ENCODE measurements at places on chromosomes 3 and 15.

GRCh38 chr3:141308588-141309218, 59.6 kb upstream of the ZBTB38 start:
- no peak for DNase-seq

DNA sequence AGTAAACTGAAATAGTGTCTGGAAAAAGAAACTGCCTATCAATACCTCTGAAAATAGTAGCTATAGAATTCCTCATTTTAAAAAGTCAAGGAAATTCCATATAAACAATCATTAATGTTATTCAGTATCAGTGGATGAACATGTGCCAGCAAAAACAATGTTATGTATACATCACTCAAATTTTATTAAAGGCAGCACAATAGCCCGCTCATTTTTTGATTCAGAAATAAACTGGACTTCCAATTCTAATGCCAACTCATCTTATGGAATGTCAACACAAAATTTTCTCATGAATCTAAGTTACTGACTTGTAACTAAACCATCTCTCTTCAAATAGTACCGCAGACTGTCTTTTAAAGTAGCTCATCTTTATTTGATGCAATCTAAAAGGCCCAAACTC, 19.0 kb downstream of the THBS1 start:
- DNase-seq: no peak

- no peak for DNase-seq
Measured at GRCh38 chr3:37574177-37574943, 287.3 kb upstream of the CTDSPL start.

GRCh38 chr3:106176734-106177133, 307.9 kb upstream of the CBLB start:
- DNase-seq: no peak

GRCh38 chr3:154095832-154096421, 25.3 kb upstream of the ARHGEF26 start:
- DNase-seq: no peak

- no peak for DNase-seq
Measured at GRCh38 chr3:111369958-111370357, 172.0 kb upstream of the CD96 start.

DNA sequence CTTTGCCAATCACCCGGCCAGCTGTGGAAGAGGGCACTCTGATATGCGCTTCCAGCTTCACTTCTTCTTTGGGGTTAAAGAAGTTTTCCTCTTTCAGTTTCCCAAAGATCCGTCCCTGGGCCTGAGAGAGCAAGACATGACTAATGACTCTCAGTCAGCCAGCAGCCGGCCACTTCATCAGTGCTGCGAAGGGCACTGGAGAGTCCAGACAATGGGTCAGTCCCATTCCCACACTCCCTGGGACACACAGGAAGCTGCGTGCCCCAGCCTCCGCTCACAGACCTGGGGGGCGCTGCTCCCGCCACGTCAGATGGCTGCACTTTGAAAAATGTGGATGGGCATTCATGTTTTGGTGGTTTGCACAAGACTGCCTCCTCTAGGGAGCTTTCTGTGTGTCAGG, 63.3 kb downstream of the SENP2 start:
- DNase-seq: no peak

DNA sequence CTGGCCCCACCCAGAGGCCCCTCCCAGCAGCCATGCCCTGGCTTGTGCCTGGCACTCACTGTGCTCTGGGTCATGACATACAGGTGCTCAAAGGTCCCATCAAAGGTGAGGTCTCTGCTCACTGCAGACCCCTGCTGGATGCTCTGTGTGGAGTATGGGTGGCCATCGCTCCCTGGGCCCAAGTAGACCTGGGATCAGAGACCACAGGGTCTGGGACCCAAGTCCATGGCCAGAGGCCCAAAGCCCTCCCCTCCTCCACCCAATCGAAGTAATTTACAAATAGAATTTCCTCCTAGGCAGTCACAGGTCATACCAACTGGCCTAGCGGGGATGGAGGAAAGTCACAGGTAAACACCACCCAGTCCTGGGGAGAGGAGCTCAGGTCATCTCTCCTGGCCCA, 7.6 kb downstream of the PLXNB1 start:
- DNase-seq: no peak

DNA sequence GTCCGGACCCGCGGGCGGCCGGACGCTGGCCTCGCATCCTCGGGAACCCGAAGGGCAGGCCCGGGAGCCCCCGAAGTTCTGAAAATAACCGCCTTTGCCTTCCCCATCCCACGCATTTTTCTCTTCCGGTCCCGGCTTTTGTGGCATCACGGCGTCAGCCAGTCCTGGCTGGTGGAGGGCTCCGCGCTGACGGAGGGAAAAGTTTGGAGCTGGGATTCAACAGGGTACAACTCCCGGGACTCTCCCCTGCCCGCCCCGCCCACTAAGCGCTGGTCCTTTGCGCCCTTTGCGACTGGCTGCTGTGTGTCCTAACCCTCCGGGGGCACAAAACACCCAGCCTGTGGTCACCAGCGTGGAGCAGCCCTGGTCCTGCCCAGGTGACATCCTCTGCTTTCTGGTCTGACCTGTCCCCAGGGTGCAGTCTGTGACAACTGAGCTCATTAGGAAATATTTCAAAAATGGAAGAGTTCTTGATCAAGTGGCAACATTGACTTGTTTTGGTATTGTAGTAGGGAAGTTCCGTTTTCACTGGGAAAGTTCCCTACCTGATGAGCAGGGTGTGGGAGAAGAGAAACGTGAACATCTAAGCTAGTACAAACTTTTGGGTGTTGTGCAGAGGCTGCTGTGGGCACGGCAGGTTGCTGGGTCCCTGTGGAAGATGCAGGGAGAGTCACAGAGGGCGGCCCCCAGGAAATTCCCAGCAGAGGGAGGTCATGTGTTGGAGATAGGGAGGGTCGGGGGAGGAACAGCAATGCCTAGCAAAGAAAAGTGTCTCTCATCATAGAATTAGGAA, 775 bp downstream of the ARNT2 start:
- DNase-seq: no peak

- no peak for DNase-seq
Measured at GRCh38 chr3:16841904-16842271, 42.9 kb upstream of the PLCL2 start.

- no peak for DNase-seq
Measured at GRCh38 chr3:149247929-149248691, 26.5 kb upstream of the CP start.

DNA sequence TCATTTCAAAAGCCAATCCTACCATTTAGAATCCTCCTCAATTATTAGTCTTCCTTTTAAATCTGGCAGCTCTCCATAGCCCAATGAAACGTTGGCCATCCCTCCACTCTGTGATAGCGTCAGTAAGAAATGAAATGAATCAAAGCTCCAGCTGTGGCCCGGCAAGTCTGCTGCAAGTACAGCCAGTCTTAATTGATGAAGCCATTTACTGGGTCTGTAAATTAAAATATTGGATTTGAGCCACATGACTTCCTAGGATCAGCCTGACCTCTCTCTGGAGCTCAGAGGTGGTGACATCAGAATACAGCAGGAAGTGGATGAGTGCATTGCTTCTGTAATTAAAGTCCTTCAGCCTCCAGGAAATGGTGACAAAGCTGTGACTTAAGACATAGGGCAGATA, 347.0 kb upstream of the LMCD1 start:
- DNase-seq: no peak

- no peak for DNase-seq
Measured at GRCh38 chr3:182795389-182795782, 2.1 kb downstream of the ATP11B start.

DNA sequence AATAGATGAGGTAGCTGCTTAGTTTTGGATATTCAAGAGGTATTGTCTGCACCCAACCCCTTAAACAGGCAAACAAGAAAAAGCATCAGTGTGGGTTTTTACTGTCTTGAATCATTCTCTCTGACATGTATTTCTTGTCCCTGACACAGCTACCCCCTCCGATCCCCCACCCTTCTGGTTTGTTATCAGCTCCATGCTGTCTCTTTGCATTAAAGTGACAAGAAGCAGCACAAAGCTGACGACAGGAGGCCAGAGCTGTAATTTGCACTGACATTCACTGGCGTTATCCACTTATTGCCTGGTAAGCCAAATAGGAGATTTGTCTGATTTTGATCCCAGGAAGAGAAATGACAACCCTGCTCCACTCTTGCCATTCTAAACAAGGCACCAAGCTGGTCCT, 83.3 kb upstream of the SNRK start:
- DNase-seq: no peak

DNA sequence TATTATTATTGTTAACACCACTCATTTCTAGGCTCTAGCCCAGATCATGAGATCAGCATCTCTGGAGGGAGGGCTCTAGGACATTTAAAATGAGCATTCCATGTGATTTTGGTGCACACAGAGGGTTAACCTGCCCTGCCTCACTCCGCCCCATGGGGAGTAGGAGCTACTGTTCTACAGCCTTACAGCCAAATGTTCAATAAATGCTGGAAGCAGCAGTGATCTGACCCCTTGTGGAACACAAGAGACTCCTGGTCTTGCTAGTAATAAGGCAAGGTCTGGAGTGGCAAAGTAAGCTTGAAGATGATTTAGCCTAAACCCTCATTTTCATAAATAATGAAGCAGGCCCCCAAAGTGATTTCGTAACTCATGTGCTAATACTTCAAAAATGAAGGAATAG, 166.4 kb upstream of the EOMES start:
- no peak for DNase-seq

DNA sequence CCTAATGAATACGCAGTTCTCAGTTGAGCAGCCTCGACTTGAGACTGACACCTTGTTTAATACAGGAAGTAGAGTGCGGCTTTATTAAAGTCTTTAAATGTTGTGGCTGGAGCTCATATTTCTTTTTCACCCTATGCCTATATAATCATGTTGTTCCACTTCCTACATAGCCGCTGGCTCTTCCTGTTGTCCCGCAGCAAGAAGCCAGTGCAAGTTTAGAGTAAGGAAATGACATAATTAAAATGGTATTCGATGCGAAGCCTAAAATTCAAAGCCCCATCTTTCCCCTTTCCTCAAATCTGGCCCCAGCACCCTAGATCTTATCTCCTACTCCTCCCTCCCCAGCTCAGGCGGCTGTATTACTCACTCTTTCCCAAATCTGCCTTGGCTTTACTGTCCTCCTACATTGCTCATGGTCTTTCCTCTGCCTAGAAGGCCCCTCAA, 7.5 kb upstream of the PHLDB2 start:
- no peak for DNase-seq

DNA sequence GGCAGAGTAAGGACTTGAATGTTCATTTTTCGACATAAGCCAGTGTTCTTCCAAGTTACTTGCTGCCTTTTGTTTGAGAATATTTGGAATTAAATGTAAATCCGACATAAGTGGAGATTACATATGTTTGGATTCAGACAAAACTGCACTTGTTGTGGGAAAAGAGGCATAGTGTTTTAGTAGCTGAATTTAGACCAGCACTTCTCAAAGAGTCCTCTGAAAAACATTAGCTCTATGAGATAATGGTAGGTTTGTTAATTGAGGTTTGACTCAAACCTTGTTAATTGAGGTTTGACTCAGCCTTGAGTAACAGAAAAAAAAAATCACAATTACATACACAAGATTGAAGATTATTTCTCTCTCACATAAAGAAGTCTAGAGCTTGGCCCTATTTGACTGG, 132.5 kb downstream of the NSUN3 start:
- no peak for DNase-seq

- no peak for DNase-seq
Measured at GRCh38 chr15:90103701-90104329, 1.5 kb upstream of the IDH2 start.

GRCh38 chr15:90889313-90889730, 5.0 kb downstream of the FES start:
- DNase-seq: no peak

GRCh38 chr3:85821130-85821756, 862.5 kb downstream of the CADM2 start:
- no peak for DNase-seq

GRCh38 chr3:160801386-160802118, 45.5 kb downstream of the PPM1L start:
- DNase-seq: no peak

DNA sequence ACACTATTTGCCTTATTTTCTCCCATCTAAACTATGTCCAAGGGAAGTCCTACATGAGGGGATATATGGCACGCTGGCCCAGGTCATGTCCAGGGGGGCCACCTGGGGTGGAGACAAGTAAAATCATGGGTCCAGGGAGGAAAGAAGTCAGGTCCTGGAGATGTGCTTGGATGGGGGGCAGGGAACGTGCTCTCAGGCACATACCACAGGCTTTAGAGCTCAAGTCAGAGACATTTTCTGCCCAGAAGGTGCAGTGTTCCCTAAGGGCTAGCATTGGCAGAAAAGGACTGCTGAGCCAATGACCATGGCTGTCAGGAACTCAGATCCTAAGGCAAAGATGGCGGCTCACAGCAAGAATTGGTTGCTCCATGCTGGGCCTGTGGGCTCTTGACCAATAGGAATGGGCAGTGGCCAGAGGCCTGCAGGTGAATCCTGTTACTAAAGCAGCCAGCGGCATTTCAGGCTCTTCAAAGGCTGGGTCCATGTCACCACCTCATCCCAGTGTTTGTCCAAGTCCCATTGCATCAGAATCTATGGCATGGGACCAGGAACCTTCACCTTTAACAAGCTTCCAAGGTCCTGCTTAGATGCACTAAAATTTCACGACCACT, 175.0 kb downstream of the RPLP1 start:
- no peak for DNase-seq

GRCh38 chr3:195892105-195893043, 16.0 kb downstream of the TNK2 start:
- no peak for DNase-seq

GRCh38 chr3:78569804-78570203, 1198.0 kb downstream of the ROBO1 start:
- no peak for DNase-seq

DNA sequence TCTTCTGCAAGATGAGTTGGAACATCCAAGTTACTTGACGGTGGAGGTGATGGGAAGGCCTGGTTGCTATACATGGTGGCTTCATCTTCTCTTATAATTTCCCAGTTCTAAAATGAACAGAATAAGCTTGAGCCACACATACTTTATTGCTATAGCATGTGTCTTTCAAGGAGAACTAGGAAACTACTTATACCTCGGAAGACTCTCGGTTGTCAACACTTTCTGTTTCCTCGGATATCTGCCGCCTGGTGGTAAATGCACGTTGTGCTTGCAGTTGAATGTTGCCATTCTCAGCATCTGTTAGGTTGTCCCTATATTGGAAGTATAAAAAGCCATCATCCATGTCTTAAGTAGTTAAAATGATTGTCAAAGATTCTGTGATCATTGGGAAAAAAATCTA, 117.5 kb upstream of the PRTG start:
- DNase-seq: no peak

DNA sequence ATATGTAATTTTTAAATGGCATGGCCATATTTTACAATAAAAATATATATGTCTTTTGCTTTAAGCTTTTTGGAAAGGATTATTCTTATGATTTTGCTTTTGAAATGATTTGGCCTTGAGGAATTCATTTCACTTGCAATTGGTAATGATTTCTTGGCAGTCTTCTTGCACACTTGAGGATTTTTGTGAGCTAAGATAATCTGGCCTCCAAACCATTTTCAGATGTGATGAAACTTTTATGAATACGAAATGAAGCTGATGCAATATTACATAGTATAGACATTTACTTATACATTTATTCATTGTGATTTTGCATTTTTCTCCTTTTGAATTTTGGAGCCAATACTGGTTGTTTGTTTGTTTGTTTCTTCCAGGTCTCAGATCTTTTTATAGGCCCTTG, 6.4 kb upstream of the SH2D7 start:
- no peak for DNase-seq

Data from NCI-H1436 treated with DMSO at 0.1 percent for 48 hours (cell line).